ENCODE measurements at places on chromosomes 6 and 20.
A peak's percentile ranks its signal among the peaks of the same experiment; 100 is the strongest.

- DNase-seq = no peak
Observed at GRCh38 chr20:8400486-8400885, 268.4 kb downstream of the PLCB1 start.

DNA sequence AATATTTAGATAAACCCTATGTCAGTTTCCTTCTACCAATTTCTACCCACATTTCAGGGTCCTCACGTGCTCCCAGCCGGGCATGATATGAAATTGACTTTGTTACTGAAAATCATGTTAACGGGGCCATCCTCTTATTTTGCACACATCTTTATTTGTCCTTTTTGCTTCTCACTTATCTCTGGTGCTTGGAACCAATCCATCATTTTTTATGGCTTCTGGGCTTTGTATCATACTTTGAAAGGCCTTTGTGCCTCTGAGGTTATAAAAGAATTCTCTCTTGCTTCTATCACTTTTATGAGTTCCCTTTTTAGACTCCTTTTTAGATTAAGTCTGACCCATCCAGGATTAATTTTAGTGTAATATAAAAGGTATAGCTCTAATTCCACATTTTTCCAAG, 117.1 kb upstream of the PRND start:
- DNase-seq = no peak

GRCh38 chr6:14728396-14729024, 517.4 kb upstream of the JARID2 start:
- DNase-seq = no peak

GRCh38 chr6:142570221-142570671, 268.4 kb downstream of the ADGRG6 start:
- DNase-seq = no peak

DNA sequence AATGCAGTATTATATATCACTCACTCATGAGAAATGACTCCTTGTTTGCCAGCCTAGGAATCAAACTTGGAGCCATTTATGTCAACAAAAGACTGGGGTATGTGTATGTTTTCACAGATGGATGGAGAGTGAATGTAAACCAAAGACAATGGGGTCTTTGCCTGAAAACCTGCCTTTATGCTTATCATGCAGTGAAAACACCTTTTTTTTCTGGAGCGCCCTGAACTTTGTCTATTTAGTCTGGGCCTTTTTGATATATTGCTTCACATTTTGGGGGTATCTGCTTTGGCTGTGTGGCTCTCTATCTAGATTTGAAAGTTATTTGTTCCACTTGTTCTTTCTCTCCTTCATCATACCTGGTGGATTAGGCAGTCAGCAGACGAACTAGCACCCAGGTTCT, 848.5 kb upstream of the FLRT3 start:
- DNase-seq = no peak

- no peak for DNase-seq
Observed at GRCh38 chr6:144936764-144937163, 651.6 kb downstream of the UTRN start.

DNA sequence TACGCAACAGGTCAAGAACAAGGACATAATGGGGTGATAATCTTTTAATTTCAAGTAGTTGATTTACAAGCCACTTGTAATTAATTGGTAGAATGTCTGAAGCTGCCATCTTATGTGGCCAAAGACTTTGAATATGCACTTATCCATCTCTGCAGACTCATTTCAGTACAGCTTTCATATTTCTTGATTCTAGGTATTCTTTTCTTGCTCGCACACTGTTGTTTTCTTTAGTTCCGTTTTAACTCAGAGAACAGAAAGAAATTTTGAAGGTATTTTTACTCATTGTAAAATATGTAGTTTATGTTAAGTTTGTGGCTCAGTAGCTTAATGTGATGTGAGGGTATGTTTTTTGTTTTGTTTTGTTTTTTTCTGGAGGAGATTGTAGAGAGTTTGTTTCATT, 73.9 kb downstream of the UBR2 start:
- DNase-seq = no peak

GRCh38 chr6:14265049-14266021, 147.8 kb downstream of the CD83 start:
- DNase-seq = no peak

- DNase-seq = peak; percentile 33
Observed at GRCh38 chr6:31353384-31353945, 3.5 kb downstream of the HLA-B start.

- DNase-seq = no peak
Observed at GRCh38 chr6:120108061-120108795, 758.7 kb upstream of the MAN1A1 start.

DNA sequence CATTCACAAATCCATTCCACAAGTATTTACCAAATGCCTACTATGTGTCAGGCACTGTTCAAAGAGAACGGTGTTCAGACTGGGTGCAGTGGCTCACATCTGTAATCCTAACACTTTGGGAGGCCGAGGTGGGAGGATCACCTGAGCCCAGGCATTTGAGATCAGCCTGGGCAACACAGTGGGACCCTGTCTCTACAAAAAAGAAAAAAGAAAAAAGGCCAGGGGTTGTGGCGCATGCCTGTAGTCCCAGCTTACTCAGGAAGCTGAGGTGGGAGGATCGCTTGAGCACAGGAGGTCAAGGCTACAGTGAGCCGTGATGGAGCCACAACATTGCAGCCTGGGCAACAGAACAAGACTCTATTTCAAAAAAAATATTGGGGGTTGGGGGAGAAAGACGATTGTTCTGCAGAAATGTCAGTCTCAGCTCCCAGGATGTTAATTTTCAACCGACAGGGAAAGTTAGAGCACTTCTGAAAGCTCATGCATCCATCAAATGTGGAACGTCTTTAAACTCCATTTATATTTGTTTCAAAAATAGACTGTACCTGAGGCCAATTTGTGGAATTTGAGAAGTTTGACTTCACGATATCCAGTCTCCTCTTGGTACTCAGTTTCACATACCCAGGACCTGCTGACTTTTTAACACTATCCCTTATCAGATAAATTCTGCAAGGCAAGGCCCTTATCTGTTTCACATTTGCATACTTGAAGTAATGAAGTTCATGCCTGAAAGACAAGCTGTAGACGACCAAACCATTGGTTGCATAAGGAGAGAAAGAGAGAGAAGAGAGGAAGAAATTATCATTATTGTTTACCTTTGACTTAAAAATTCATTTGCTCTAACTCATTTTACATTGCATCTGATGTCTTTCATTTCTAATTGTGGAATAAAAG, 14.8 kb upstream of the BTN3A2 start:
- no peak for DNase-seq

DNA sequence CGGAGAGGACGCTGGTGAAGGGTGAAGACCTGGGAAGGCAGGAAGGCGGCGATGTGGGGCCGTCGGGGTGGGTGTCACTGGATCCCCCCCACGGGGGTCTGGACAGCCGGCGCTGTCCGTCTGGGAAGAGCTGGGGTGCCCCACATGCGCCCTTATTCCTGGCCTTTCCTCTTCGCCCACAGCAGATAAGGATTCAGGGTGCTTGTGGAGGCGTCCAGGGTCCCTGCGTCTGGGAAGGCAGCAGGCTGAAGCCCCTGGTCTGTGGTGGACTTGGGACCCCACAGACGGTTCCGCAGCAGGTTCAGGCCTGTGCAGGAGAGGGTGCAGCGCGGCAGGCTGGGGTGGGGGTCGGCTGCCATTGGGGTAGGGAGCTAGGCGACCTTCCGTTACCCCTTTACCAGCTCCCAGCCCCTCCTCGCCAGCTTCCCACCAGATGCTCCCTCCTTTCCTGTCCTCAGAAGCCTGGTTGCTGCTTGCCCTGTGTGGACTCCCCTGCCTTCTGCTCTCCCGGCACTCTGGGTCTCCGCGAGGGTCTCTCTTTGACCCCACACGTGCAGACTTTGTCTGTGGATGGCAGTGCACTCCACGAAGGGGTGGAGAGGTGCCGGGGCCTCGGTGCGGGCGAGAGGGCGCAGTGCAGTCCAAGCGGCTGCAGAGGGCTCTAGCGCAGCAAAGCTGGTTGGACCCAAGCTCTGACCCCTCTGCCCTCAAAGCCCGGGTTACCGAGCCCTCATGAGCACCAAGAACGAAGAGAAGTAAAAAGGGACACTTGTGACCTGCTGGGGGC, 2.1 kb upstream of the GATA5 start:
- DNase-seq = no peak

GRCh38 chr20:18005990-18006364, 37.2 kb downstream of the MGME1 start:
- no peak for DNase-seq

DNA sequence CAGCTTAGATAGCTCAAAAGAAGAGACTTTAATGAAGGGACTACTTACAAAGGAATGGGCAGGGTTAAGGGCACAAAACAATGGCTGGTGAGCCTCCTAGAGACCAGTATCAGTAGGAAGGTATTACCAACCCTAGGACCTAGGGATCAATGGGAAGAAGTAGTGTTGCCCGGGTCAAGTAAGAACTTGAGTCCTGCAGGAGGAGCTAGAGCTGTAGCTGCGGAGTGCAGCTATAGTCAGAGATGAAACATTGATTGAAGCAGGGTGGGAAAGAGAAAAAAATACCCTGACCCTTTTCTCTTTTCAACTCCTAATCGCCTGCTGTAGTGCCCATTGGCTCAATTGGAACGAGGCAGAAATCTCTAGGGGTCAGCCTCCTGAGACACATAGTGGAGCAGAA, 144.0 kb downstream of the FLRT3 start:
- no peak for DNase-seq

DNA sequence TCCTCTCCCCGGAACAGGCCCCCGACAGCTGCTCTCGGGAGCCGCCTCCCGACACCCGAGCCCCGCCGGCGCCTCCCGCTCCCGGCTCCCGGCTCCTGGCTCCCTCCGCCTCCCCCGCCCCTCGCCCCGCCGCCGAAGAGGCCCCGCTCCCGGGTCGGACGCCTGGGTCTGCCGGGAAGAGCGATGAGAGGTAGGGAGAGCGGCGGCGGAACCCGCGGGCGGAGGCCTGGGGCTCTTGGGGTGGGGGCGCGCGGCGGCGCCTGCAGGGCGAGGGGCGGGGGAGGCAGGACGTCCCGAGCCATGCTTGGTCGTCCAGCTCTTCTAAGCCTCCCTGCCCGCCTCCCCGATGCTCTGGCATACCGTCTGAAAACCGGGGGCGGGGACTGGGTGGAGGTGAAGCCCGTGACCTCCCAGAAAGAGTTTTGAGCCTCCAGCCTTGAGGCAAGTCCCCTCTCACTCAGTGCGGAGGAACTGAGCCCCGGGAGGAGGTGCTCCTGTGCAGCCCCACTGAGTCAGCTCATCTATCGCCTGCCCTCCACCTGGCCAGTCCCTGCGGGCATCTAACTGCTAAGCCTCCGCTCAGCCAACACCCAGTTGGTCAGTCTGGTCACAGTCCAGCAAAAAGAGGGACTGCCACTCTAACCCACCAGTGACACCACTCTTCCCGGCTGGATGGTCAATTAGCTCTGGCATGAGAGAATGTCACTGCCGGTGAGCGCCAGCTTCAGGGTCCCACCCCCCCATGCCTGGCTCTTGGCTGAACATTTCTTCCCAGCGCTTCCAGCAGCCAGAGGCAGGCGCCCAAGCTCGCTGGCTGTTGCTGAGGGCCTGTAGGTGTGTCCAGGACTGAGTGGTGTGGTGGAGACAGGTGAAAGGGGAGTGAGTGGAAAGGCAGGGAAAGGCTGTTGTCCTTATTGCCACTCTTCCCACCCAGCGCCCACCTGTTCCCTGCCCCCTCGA, 482 bp downstream of the DDR1 start:
- peak; percentile 35 for DNase-seq

DNA sequence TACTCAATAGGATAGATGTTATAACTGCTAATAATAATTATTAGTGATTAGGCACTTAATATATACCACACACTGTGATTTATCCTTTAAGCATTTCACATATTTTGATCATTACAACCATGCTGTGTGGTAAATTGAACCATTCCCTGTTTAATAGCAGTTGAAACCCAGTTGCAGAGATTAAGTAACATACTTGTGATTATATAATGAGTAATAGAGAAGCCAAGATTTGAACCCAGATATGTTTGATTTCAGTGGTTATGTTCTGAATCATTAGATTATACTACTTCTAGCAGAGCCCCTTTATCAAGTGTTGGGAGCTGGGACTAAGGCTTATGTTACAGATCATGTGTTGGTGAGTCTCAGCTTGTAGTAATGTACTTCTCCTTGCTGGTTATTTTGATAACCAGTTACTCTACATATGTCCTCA, 44.1 kb downstream of the STK4 start:
- DNase-seq = no peak

- no peak for DNase-seq
Observed at GRCh38 chr20:57161478-57162361, 104.7 kb downstream of the BMP7 start.

GRCh38 chr6:84766118-84766798, 1.9 kb upstream of the TBX18 start:
- no peak for DNase-seq

DNA sequence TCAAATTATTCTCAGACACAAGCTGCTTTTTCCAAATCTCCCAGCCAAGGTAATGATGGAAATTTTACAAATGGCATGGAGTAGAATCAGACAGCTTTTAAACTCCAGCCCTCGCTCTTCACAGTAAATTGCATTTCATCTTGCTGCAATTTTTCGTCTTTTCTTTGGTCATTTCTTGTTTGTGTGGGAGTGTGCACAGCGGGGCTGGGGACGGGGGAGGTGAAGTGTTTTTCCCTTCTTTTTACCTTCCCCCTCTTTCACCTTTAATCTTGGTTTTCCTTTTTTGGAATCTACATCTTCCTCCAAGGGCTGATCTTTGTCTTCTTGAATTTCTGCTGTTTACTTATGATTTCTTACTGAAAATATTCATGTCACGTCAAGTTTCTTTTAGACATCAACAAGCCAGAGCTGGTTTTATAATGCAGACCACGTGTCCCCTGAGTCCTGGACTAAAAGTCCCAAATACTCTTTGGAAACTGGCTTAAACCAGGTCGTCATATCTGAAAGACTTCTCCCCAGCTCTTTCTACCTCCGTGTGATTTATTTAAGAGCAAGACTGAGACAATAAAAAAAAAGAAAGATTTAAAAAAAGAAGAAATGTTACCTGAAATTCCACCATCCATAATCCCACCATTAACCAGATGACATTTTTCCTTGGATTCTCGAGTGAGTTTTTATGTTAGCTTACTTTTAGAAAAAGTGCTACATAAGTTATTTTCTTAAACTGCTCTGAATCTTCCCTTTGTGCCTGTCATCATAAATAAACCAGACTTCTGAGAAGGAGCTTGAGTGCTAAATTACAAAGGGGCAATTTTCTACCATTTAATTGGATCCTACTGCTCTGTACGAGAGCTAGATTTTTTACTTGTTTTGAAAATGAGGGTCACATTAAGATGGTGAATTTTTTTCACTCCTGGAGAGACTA, 52.0 kb downstream of the MAP3K5 start:
- no peak for DNase-seq

GRCh38 chr20:62975812-62976508, 23.5 kb downstream of the SLC17A9 start:
- no peak for DNase-seq
